Nucleus accumbens (tissue), 56 donors: ENCODE measurements at places on chromosomes 2 and 18.

DNA sequence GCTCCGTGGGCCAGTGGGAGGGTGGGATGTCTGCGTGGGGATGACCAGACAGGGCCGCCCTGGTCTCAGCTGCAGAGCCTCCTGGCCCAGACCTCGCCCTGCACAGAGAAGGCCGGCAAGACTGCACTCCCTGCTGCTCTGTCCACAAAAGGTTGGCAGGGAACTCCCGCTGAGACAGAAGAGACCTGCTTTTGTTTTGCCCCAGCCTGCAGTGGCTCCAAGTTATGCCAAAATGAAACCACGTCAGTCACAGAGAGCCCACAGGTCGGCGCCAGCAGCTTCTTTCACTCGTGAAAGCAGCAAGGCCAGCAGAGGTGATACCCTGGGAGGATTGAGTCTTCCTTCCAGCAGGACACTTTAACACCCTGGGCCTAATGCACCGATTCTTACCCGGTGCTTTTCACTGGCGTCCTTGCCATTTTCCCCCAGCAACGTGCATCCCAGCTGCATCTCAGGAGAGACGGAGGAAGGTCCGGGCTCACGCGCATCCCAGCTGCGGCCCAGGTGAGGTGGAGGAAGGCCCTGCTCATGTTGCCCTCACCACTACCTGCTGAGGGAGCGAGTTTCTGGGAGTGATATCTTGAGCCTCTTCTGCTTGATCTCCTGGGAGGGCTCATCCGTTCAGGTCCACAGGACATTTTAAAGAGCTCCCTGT is 22.1 kb upstream of the CTDP1 start:
- DNase-seq: no peak

- DNase-seq: no peak
Measured at GRCh38 chr18:2898186-2898640, 51.4 kb downstream of the EMILIN2 start.

DNA sequence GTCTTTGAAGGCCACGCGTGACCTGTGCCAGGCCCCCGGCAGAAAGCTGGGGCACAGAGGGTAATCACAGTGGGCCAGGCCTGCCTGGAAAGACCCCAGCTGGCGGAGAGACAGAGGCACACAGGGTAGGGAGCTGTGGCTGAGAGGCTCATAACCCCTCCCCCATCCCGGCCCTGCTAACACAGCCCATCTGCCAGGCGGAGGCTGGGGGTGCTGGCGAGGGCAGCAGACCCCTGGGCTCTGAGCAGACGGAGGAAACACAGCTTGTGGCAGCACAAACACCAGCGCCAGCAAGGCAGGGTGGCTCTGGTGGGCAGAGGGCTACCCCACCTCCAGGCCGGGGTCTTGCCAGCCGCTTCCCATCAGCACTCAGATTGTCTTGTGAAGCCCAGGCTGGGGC is 19.0 kb downstream of the HS6ST1 start:
- no peak for DNase-seq

DNA sequence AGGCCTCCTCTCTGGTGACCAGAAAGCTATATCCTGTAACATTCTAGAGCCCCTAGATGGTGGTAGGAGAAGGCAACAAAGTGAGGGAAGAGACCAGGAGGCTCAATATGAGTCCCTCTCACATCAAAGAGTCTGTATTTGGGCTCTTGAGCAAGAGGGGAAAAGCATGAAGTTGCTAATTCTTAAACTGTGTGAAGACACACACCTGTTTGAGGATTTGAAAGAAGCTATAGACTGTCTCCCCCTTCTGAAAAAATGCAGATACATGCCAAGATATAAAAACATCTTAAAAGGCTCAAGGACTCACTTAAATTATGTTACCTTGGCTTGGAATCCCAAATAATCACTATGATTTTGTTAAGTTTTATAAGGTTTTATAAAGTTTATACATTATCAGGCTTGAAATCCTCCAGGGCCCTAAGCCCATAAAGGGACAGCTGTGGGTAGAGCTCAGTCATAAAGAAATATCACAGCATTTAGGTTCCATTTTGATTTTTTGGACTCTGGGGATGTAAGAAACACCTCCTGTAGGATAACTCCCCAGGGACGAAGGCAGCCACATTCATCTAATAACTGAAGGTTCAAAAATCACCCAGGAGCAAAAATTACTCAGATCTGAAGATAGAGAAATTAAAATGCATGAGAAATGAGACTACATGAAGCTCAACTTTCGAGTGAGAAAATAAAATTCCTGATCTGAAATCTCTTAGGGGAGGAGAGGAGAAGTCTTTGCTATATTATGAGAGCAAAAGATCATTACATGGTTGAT is 136.1 kb upstream of the LGALSL start:
- DNase-seq: no peak

- DNase-seq: no peak
Measured at GRCh38 chr2:29480426-29480825, 365.2 kb downstream of the CLIP4 start.

- DNase-seq: no peak
Measured at GRCh38 chr2:15107137-15107536, 454.0 kb downstream of the NBAS start.

- no peak for DNase-seq
Measured at GRCh38 chr2:220353897-220354296, 726.5 kb downstream of the SLC4A3 start.

DNA sequence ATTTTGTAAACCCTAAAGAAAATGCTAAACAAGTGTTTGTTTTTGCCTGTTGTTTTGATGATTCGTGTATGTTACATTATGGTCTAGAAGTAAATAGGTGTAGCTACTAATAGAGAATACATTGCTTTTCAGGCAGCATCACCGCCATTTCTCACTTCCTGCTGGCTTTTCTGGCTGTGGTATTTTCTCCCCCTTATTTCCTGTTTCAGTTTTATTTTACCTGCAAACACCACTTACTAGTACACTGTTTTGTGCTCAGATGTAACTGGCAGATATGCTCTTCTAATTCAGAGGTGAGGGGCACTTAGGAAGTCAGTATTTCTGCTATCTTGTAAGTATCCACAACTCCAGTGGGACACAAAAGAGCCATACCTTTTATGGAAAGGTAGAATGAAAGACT is 38.1 kb upstream of the SLC3A1 start:
- DNase-seq: no peak

DNA sequence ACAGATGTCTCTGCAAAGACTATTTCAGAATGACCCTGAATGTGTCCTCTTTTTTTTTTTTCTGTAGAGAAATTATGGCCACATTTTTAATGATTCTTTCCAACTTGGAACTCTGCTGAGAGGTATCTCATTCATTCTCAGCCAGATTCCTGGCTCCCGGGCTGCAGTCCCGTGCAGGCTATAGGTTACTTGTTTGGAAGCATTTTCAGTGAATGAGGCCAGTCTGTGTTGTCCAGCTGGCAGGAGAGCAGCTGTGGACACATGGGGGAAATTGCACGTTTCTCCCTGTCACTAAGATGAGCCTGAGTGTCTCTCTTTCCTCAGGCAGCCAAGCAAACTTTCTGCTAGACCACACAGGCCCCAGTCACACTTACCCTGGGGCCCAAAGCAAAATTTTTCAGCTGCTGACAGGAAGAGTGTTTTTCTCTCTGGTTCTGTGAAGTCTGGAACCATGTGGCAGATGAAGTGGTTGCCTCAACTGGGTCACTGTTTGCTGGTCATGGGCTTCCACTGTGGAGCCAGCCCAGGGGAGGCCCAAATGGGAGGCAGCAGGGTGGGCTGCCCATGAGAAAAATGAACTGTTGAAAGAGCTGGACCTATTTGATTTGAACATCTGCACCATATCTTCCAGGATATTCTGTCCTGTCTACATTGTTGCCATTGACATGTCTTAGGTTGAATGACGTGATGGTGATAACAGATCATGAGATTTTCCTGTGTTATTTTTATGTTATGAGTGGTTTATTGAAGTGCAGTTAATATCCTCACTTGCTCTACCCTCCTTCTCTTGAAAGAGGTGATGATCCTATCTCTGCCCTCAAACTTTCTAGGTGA is 431.2 kb downstream of the LPIN1 start:
- DNase-seq: no peak

DNA sequence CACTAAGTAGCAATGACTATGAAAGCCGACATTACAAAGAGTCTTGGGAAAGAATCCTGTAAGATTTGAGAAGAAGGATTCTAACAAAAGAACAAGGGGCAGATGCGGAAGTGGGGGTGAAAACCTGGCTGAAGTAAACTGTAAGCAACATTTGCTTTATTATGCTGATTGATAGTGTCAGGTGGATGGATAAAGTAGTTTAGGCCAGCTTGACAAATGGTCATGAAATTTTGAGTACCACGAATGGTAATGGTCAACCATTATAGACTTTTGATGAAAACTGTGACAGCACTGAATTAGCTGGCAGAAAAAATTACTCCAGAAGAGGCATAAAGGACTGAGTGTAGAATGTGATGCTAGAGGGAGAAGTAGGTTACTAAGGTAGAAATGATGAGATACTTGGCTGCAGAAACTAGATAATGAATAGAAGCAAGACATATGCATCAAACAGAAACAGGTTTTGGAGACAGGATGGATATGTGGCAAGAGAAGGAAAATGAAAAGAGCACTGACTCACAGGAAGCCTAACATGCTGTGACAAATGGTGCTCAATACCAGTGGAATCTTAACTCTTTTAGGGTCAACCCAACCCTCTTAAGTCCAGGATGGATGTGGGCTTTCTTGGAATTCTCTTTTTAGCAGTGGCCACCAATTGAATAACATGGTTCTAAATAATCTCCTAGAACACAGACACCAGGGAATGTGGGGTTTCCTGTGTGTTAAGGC is 6.8 kb downstream of the THUMPD2 start:
- no peak for DNase-seq

GRCh38 chr18:23105581-23106219 is 29.6 kb upstream of the CABLES1 start:
- no peak for DNase-seq

DNA sequence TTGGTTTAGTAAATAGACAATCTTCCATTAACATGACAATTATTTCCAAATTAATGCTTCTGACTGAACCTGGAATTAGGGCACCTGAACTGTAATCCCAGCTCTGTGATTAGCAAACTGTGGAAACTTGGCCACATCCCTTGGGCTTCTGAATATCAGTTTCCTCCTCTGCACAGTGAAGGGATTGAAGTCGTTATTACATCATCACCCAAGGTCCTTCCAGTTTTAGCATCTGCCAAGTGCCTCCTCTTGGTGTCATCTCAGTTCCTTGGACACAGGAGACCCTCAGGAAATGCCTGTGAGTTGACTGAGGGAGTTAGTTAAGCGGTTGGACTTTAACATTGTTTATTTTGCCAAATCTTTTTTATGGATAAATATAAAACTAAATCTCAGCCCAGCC is 64.8 kb downstream of the MOGAT1 start:
- DNase-seq: no peak

GRCh38 chr2:40396124-40396523 is 55.8 kb downstream of the SLC8A1 start:
- DNase-seq: no peak

DNA sequence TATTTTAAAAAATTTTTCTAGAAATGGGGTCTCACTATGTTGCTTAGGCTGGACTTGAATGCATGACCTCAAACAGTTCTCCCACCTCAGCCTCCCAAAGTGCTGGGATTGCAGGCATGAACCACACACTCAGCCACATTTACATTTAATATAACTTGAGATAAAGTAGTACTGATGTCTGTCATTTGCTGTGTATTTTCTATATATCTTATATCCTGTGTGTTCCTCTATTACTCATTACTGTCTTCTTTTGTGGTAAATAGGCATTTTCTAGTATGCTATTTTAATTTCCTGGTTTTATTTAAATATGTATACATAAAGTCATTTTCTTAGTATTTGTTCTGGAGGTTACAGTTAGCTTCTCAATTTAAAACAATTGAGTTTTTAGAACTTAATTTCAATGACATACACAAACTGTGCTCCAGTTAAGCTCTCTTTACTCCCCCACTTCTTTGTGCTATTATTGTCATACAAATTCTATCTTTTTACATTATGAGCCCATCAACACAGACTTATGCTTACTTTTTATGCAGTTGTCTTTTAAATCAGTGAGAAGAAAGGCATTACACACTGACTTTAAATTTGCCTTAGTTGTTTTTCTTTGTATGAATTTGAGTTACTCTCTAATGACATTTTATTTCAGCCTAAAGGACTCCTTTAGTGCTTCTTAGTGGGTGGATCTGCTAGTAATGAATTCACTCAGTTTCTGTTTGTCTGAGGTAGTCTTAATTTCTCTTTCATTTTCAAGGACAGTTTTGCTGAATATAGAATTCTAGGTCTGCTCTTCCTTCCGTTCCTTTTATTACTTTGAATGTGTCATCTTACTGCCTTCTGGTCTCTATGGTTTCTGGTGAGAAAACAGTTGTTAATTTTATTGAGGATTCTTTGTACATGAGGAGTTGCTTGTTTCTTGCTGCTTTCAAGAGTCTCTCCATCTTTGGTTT is 6.2 kb upstream of the INPP4A start:
- no peak for DNase-seq

GRCh38 chr18:32086881-32087280 is 4.8 kb upstream of the RNF138 start:
- no peak for DNase-seq

GRCh38 chr2:235917506-235917905 is 250.7 kb downstream of the GBX2 start:
- no peak for DNase-seq

GRCh38 chr2:82527124-82527523 is 1932.0 kb downstream of the SUCLG1 start:
- DNase-seq: no peak

DNA sequence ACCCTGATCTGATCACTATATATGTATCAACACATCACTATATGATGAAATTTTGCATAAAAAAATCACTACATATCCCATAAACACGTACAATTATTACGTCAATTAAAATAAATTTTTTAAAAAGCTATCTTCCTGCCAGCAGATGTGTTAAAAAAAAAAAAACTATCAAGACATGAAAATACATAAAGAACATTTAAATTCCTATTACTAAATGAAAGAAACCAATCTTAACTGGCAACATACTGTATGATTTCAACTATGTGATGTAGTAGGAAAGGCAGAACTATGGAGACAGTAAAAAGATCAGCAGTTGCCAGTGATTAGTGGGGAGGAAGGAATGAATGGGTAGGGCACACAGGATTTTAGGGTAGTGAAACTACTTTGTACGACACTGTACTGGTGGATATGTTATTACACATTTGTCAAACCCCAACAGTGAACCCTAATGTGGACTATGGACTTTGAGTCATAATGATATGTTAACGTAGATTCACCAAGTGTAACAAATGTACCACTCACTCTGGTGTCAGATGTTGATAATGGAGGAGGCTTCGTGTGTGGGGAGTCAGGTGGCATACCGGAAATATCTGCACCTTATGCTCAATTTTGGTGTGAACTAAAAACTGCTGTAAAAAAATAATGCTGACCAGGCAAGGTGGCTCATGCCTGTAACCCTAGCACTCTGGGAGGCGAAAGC is 27.4 kb downstream of the USP34 start:
- DNase-seq: no peak

- DNase-seq: no peak
Measured at GRCh38 chr2:25851740-25852503, 26.4 kb downstream of the ASXL2 start.

GRCh38 chr2:168731616-168732015 is 70.8 kb upstream of the NOSTRIN start:
- no peak for DNase-seq

GRCh38 chr2:72109904-72110303 is 37.8 kb downstream of the CYP26B1 start:
- DNase-seq: no peak
